ENCODE measurements at places on chromosomes 11 and 22.

DNA sequence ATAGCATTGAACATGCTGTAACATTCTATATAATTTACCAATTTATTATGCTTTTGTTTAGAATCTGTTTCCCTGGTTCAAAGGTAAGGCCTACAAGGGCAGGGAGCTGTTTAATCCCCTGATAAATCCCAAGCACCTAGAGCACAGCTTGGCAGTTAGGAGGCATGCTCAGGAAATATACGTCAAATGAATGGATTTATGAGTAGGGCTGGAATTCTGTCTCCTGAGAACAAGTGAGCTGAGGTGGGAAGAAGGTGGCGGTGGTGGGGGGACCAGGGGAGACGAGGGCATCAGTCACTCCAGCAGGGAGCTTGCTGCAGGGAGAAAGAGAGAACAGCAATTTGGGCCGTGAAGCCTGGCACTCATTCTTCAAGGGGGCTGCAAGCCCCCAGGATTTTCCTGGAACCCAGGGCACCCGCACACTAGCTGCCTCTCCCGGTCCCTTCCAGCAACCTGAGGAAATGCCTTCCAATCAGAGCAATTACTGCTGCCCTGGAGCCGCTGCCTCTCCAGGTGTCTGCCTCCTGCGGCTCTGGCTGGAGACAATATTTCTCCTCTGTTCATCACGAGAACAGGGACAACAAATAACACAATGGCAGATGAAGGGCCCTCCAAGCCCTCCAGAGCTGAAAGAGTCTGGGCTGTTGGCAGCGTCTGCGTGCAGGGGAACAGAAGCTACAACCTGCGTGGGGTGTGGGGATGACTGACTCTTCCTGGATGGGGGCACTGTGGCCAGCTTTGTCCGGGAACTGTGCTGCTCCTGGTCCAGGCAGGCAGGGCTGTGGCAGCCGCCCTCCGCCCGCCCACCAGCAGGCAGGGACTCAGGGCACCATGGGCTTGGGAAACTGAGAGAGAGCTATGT is 233.4 kb downstream of the ST3GAL4 start:
- DNase-seq: no peak

GRCh38 chr22:28829358-28830181 is 29.2 kb upstream of the XBP1 start:
- peak; percentile 80 for DNase-seq

- no peak for DNase-seq
These were observed 162.0 kb upstream of the SORL1-AS1 start for GRCh38 chr11:121614636-121615240.

DNA sequence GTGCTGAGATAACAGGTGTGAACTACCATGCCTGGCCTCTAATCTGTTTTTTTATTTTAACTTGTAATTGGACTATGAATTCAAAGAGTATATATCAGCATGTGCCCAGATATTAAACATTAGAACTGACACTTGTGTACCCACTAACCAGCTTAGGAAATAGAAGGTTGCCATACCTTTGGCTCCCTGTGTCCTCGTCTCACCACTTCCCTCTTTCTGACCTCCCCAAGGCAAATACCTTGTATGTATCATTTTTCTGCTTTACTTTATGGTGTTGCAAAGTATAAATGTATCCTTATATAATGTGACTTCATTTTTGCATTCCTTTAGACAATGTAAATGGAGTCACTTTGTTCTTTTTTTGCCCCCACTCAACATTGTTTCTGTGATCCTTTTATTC is 9.1 kb downstream of the PPP6R3 start:
- DNase-seq: no peak

DNA sequence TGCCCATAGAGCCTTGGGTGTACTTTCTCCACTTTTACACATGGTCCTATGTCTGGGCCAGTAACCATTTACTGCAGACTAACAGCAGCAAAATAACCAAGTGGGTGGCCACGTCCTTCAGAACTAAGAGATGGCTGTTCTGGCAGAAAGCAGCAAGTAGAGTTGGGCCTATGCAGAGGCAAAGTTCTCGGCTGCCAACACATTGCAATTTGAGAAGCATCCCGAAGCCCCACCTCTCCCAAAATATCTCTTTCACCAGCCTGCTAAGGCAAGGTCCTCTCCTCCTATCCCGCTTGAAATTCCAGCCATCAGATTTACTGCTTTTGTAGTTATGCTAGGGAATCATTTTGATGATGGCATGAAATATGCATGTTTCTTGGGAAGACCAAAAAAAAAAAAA is 118.5 kb upstream of the APOA1 start:
- no peak for DNase-seq

- no peak for DNase-seq
These were observed 40.4 kb upstream of the IGLL5 start for GRCh38 chr22:22847241-22847640.

DNA sequence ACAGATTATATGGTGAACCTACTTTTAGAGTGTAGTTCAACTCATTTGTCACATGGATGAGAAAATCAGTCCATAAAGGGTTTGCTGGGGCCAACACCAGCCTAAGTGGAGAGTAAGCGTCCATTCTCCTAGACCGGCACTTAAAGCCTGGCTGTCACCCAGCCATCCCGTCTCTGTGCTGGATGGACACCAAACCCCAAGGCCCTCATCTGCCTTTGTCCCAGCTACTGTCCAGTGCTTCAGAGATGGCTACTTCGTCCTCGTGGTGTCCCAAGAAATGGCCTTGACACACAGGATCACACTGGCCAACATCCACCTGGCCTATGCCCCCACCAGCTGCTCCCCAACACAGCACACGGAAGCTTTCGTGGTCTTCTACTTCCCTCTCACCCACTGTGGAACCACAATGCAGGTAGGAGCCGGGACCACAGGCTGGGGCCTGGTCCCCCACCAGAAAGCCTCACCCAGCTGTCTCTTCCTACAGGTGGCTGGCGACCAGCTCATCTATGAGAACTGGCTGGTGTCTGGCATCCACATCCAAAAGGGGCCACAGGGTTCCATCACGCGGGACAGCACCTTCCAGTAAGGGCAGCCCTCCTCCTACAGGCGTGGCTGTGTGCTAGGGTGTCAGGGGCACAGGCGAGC is 3.5 kb downstream of the ZP1 start:
- DNase-seq: no peak

DNA sequence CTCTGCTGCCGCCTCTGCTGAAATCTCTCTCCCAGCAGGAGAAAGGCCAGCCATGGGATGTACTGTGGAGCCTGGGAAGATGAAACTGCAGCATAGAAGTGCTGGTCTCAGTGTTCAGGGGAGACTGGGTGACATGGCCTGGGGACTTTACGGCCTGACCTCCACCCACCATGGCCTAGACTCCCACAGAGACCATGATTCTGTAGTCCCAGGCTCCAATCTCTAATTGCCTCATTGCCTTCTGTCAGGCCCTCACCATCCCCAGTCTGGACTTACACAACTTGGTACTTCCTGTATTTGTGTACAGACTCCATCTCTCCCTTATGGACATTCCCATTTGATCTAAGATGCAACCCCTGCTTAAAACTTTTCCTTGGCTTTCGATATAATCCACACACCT is 43.1 kb downstream of the TRAF6 start:
- peak; percentile 28 for DNase-seq

DNA sequence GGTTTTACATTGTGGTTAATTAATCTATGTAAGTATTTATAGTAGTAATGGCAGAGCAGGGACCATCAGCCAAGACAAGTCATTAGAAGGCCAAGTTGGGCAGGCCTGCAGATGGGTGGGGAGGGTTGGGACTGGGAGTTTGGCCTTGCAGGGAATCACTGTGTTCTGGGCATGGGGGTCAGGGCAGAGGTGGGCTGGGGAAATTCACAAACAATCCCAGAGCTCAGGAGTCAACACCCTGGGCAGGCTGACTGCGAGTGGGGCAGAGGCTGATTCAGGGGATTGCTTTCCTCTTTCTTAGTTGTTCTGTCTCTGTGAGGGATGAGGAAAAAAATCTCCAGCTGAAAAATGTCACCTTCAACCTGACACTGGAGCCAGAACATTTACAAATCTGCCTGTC is 322.5 kb downstream of the NTM start:
- DNase-seq: no peak

DNA sequence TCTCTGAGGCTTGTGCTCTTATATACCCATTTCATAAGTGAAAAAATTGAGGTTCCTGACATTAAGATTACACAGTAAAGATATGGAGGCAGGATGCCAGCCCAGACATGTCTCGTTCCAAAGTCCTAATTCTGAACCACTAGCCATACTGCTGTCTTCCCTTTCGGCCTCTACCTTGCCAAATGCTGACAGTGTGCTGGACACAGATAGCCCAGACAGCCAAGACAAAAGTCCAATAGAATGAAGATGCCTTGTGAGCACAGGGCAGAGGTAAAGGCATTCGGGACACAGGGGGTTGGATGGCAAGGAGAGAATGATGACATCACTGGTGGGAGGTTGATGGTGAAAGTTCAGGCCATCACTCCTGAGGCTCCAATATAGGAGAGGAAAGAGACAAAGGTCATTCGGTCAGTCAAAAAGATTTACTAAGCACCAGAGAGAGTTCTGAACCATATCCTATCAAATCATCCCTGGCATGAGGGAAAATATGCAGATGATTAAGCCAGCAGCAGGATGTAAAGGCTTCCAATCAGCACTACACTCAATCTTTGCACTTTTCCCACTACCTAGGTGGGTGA is 174.0 kb upstream of the MTMR2 start:
- no peak for DNase-seq

DNA sequence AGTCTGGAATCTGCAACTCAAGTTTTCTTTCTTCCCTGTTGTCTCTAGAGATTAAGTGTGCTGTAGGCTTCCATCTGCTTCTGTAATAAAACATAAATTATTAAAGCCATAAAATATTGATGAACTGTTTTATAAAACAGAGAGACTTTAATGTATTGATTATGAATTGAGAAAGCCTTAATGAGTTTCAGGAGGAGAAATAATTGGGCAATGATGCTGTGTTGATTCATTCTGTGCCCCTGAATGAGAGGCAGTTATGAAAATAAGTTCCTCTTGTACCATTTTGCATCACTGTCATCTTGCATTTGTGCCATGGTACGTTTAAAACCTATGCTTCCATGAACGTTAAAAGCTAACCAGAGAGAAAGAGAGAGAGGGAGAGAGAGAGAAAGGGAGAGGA is 194.1 kb upstream of the LARGE1 start:
- DNase-seq: no peak

GRCh38 chr11:86952221-86952875 is 2.8 kb downstream of the FZD4 start:
- DNase-seq: no peak

GRCh38 chr11:61053191-61053590 is 49.1 kb upstream of the CD5 start:
- DNase-seq: no peak

DNA sequence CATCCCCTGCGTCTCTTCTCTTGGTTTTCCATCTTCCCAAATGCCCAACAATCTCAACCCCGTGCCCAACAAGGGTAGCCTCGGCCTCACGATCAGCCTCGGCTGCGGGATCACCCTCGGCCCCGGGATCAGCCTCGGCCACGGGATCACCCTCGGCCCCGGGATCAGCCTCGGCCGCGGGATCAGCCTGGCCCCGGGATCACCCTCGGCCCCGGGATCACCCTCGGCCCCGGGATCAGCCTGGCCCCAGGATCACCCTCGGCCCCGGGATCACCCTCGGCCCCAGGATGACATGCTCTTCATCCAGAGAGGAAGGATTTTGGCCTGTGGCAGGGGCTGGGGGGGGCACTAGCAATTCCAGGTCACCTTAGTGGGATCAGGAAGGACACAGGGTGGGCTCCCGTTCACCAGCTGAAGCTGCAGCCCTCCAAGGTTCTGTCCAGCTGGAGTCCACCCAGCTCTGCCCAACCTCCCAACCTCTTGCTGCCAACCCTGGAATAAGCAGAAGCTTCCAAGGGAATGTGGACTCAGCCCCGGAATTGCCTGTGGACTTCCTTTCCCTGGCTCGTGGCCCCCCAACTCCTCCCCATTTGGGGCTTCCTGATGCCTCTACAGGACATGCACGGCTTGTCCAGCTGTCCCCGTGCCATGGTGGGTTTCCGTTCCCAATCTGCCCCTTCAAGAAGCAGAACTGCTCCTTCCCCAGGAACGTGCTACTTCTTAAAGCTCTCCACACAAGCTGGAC is 6.2 kb downstream of the ALG12 start:
- no peak for DNase-seq

- DNase-seq: no peak
These were observed 17.5 kb downstream of the GAB2 start for GRCh38 chr11:78400116-78400515.

- no peak for DNase-seq
These were observed 56.3 kb downstream of the BCR start for GRCh38 chr22:23236440-23237184.

- DNase-seq: no peak
These were observed 788.3 kb downstream of the TBC1D22A start for GRCh38 chr22:47550524-47551430.

- peak; percentile 59 for DNase-seq
These were observed 36.0 kb downstream of the IRAG1 start for GRCh38 chr11:10657308-10658271.

GRCh38 chr11:59523541-59523940 is 12.2 kb downstream of the OR4D9 start:
- DNase-seq: no peak

- no peak for DNase-seq
These were observed 70.3 kb downstream of the TNRC6B start for GRCh38 chr22:40247976-40248375.

GRCh38 chr22:19056951-19057401 is 65.2 kb downstream of the DGCR2 start:
- DNase-seq: no peak

DNA sequence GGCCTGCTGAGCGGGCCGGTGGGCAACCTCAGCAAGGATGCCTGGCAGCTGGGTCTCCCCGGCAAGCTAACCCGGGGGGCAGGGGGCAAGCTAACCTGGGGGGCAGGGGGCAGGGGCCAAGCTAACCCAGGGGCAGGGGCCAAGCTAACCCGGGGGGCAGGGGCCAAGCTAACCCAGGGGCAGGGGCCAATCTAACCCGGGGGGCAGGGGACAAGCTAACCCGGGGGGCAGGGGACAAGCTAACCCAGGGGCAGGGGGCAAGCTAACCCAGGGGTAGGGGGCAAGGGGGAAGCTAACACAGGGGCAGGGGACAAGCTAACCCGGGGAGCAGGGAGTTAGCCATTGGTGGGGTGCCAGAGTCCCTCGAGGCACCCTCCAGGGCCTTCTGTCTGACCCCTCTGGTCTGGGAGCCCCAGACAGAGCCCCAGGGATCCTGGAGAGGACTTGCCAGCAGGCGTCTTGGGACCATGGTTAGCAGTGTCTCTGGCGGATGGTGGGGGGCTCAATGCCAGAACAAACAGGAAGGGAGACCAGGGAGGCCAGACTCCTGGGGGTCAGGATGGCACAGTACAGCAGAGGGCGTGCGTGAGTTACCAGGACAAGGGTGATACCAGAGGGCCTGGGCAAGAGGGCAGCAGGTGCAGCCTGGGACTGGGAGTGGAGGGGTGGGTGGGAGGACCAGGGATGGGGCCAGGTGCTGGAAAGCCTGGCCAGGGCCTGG is 16.1 kb downstream of the IGF2 start:
- DNase-seq: no peak
